ENCODE measurements at places on chromosomes 16 and 17. TPM values are rescaled to one million over a fixed set of nuclear protein-coding genes. Genes with fewer than 3 reads are reported as not detected.

The SPATA2L gene
- 15.1 TPM for total RNA-seq

The WNT9B gene
- 5.3 TPM for total RNA-seq

The DHX58 gene
- 27.5 TPM for total RNA-seq

The RCVRN gene
- not detected for total RNA-seq

The CACNG5 gene
- not detected for total RNA-seq

The JPT1 gene
- total RNA-seq, result 76.4 TPM

The KRTAP3-2 gene
- not detected for total RNA-seq

The KRTAP9-3 gene
- total RNA-seq, result not detected

DNA sequence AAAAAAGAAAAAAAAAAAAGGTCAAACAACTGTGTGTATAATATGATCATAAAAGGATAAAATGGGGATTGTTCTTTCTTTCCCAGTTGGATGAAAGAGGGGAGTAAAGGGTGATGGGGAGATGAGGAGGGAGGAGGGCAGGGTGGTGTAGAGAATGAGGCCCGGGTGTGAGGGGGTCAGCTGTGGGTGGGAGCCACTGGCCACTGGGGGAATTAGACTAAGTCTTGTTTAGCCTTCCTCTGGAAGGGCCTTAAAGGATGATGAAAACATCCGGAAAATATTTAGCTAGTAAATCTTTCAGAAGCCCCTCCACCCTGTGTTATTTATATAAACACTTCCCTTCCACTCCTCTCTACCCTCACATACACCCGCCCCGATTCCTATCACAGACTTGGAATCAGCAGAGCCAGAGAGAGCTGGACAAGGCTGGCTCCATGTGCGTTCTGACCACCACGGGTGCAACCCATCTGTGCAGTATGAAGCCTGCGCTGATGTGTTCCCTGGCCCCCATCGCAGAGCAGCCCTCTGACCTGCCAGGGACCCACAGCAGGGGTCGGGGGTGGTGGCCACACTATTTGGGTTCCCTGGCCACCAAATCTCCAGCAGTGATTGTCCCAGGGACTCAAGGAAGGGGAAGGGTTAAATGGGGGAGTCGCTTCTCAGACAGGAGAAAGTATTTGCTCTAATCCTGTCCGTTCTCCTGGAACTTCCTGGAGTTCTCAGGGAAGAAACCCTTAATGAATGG is 72.7 kb downstream of the GAS7 start:
- peak; percentile 71 for DNase-seq

DNA sequence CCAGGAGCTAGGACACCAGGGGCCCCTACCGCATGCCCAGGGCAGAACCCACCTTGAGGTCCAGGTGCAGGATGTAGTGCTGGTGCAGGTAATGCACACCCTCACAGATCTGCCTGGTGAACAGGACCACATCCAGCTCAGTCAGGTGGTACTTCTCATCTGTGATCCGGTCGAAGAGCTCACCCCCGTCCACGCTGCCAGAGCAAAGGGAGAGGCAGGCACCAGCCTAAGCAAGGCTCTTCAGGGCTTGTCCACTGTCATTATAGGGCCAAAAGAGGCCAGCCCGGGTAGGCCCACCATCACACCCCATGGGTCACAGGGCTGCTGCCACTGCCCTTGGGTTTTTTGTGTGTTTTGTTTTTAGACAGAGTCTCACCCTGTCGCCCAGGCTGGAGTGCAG is 21.0 kb downstream of the MYLK3 start:
- DNase-seq, result no peak

DNA sequence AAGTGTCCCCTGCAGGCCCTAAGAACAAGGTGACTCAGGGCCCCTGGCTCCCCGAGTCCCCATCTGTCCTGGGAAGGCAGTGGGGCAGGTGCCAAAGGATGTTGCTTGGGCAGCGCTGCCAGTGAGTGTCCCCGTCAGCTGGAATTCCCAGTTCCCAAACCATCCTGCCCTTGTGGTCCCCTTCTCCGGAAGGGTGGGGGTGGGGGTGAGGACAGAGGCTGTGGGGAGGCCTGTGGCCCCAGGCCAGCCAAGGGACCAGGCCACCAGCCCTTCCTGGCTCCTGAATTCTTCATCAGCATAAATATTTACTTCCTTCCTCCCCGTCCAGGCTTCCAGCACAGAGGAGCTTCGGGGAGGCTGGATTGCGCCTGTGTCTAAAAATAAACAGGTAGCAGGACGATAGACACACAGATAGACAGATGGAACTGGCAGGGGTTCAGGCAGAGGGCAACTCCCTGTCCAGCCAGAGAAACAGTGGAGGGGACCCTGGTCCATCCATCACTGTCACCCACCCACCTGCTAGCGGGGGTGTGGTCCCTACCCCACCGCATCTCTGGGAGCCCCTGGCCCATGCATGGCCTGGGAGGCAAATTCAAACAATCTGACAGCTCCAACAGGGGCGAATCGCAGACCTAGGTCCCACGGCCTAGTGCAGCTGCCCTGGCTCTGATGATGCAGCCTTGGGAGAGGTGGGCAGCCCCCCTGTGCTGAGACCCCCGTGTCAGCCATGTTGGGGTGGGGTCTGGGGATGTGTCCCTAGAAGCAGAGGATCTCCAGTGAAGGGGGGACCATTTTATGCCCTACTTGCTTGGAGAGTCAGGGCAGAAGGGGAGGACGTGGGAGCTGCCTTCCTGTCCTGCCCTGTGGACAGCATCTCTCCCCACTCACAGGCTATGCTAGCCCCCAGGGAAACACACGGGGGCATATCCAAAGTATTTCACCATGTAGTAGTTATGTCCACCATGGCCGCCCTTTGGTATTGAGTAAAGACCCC is 13.2 kb downstream of the GLIS2 start:
- DNase-seq, result no peak

DNA sequence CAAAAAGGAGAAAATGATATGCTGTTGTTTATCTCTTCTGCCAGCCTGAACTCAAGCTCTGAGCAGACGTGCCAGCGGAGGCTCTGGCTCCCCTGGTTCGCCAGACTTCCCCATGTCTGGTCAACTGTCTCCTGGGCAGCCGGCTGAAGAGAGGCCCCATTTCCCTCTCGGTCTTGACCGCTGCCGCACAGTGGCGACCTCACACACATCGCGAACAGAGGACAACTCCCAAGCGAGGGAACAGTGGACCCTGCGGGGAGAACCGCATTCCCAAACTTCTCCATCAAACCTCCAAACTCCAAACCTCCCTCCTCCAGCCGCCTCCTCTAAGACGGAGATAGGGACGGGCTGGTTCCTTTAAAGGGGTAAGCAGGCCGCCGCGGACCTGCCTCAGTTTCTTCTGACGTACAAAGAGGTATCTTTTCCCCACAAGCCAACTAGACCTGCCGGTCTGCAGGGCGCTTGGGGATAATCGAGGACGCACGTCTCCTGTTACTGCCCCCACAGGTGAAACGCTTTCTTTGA is 24.9 kb upstream of the RFFL start:
- DNase-seq, result peak; percentile 66

DNA sequence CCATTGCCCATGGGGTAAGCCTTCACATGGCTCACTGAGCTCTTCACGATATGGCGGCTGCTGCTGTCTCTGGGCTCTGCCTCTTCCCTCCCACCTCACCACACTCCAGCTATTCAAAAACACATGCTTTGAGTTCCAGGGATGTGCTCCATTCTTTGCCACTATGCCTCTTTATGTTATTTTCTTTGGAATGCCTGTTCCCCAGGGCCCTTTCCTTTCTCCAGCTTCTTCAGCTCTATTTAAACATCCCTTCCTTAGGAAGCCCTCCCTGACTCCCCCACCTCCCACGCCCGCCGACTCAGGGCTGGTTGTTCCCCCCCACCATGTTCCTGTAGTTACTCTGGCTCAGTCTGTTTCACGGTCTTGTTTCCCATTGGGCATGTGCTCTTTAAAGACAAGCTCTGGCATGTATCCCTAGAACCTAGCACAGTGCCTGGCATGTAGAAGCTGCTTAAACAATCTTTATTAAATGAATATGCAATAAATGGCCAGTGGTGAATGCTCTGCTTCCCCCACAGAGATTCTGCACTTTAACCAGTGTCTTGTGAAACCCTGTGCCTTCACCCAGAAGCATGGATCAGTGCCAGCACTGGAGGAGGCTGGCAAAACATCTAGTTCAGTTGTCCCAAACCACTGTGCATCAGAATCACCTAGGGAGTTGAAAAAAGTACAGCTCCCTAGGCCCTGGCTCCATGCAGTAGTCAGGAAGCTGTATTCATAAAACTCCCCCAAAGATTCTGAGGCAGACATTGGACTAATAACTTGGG is 6.9 kb downstream of the MYCBPAP start:
- DNase-seq, result peak; percentile 59

DNA sequence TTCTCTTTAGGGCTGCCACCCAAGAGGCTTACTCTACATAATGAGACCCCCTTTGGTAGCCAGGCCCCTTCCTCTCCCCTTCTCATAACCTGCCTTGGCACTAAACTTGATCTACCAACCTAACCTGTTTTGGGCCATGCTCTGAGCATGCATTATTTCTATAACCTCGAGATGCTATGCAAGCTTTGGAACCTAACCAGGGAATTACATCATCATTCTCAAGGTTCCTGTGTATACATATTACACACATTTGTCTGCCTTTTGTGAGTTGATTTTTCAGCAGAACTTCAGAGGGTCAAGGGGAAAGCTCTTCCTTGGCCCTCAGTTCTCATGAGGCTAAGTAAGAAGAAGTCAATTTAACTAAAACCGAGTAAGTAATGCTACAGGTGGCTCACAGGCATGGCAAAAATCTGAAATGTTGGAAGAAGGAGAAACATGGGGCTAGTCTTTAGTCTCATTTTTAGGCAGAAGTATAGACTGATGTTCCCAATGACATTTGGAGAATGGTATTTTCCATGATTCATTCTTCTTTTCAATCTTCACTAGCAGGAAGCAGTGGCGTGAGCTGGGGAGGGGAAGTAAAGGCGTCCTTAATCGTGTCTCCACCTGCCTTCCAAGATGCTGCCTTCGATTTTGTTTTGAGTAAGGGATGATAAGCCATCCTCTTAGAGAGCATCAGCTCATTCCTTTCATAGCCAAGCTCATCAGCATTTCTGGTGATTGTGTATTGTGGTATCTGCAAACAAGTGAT is 308.4 kb downstream of the ABCC12 start:
- no peak for DNase-seq

DNA sequence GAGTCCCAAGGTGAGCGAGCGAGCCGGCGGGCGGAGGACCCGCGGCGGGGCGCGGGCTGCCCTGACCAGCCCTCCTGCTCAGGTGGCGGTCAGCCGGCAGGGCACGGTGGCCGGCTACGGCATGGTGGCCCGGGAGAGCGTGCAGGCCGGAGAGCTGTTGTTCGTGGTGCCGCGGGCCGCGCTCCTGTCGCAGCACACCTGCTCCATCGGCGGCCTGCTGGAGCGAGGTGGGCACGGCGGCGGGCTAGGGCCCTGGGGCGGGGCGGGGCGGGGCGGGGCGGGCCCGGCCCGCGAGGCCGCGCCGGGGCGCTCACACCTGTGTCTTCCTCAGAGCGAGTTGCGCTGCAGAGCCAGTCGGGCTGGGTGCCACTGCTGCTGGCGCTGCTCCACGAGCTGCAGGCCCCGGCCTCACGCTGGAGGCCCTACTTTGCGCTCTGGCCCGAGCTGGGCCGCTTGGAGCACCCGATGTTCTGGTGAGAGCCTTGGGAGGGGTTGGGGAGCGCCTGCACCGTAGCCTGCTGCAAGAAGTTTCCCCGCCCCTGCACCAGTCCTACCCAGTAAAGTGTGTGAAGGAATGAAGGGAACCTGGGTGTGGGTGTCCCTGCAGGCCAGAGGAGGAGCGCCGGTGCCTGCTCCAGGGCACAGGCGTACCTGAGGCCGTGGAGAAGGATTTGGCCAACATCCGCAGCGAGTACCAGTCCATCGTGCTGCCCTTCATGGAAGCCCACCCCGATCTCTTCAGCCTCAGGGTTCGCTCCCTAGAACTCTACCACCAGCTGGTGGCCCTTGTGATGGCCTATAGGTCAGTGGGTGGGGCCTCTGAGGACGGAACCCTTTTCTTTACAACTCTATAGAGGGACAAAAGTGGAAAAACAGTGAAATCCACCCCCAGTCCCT is 802 bp downstream of the SETD6 start:
- peak; percentile 34 for DNase-seq

DNA sequence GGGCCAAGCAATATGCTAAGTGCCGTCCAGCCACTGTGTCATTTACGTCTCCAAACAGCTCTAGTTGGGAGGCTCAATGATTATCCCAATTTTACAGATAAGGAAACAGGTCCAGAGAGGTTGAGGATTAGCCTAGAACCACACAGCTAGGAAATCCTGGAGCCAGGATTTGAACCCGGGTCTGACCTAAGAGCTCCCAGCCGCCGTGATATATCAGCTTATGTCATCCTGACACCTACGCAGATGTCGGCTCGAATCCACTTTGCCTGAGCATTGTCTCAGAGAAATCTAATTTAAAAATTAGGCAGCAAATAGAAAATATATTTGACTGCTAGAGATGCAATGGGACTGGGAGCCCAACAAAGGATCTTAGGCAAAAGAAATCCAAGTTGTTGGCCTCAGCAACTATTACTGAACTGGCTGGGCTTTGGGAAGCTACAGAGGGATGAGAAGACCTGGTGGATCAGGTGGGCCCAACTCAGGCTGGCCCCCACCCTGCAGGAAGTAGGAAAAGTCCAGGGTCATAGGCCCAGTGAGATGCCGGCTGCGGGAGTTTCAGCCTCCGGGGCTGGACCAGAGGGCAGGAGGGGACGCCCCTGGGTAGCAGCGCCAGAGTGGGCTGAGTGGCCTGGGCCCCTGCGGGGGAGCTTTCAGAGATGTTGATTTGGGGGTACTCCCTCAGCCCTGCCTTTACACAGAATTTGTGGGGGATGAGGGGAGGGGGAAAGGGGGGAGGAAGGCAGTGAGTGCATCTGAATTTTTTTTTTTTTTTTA is 35.1 kb upstream of the IL21R start:
- DNase-seq, result no peak

GRCh38 chr17:42198897-42199296 is 4.6 kb upstream of the GHDC start:
- no peak for DNase-seq

- DNase-seq, result no peak
These were observed 6.0 kb downstream of the SLFN14 start for GRCh38 chr17:35554668-35555067.

DNA sequence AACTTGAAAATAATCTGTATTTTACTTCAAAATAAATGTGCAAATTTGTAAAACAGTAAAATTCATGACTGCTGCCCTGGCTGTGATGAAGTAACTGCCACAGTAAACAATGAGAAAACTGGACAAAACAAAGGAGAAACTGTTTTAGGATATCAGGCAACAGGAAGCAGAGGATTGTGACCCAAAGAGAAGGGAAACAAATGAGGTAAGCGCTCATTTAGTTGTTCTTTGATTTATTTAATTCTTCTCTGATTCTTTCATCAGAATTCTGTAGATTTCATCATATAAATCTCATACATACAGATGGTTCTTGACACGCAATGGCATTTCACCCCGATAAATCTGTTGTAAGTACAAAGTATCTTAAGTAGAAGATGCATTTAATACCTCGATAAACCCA is 198.1 kb upstream of the AXIN2 start:
- no peak for DNase-seq
